ENCODE measurements at places on chromosomes 5 and 9.

DNA sequence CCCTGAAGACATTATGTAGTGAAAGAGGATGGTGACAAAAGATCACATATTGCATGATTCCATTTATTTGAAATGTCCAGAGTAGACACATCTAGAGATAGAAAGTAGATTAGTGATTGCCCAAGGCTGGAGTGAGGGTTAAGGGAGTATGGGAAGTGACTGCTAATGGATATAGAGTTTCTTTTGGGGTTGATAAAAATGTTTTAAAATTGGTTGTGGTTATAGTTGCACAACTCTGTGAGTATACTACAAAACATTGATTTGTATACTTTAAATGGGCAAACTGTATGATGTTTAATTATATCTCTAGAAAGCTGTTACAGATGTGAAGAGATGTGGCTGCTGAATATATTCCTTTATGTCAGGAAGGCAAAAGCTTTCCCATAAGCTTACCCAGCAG is 202.8 kb downstream of the CCDC171 start:
- DNase-seq: no peak

GRCh38 chr5:41193456-41194205 is 19.7 kb downstream of the C6 start:
- DNase-seq: no peak

DNA sequence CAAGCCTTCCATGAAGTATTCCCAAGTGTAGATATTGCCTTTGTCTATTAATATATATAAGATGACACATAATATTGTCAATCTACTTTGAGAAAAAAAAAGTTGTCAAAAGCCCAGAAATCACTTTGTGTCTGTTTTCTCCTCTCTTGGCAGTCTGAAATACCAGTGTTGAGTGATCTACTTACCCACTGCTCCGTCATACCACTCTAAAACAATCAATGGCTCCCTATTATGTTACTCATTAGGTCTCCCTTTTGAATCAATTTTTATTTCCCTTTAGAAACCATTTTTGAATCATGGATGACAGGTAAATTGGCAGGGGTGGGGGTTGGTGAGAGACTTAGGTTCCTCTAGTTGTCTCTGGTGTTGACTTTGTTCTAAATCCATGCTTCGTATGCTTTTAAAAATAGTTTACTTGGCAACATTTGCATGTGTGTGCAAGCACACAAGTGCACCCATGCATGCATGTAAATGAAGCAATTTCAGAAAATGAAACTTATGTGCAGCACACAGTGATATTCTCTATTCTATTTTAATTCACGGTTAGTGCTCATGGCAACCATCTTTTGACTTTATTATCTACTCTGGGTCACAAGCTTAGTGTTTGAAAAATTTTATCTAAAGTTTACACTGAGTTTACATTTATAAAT is 378.9 kb downstream of the RAB3C start:
- no peak for DNase-seq

DNA sequence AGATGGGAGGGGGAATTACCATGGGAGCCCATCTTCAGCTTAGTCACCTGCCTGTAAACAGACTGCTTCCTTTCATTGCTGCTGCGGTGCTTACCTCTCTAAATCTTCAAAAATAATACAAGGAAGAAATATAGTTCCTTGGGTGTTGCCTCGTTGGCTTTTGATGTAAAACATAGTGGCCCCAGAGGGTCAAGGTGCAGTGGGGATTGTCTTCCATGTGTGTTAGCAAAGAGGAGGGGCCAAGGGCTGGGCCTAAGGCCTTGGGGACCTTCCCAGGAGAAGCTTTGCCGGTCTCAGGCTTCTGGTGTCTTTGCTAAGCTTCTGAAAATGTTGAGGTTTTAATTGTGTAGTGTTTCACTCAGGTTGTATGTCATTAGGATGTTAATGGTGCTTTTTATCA is 90.0 kb downstream of the PDE8B start:
- DNase-seq: no peak

GRCh38 chr5:92505925-92506324 is 1075.1 kb downstream of the NR2F1-AS1 start:
- DNase-seq: no peak

GRCh38 chr5:163222982-163223381 is 214.4 kb upstream of the CCNG1 start:
- DNase-seq: no peak

DNA sequence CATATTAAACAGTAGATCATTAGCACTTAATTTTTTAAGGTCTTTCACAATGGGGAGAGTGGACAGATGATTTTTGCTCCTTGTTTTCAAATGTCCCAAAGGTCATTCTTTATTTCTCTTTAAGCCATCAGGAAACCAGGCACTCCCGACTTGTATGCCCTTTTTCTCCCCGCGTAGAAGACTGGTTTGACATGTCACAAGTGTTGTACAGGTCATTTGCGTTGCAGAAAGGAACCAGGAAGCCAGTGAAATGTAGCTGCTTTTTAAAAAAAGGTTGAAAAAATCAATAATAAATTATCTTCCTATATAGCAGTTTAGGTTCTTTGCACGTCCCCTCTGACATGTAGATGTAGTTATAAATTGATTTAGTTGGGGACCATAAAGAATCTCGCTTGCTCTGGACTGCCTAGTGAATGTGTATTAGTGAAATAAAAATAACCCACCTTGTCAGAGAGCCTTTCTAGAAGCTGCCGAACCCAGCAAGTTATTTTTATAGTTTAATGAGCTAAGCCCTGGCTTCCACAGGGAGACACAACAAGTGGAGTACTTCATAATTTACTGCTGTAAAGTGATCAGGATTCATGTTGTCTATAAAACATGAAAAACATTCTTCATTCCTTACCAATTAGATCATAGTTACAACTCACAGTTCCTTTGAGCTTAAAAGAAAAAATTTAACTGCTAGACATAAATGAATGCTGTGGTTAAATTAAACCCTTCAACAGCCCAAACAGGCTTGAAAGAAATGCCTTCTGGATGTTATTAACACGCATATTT is 404.6 kb downstream of the CSNK1G3 start:
- DNase-seq: no peak

GRCh38 chr5:1343931-1344901 is 683 bp downstream of the CLPTM1L start:
- DNase-seq: no peak

- no peak for DNase-seq
Measured at GRCh38 chr5:132849347-132849746, 16.9 kb downstream of the GDF9 start.

- DNase-seq: no peak
Measured at GRCh38 chr9:30744871-30745270, 1639.6 kb upstream of the ACO1 start.

DNA sequence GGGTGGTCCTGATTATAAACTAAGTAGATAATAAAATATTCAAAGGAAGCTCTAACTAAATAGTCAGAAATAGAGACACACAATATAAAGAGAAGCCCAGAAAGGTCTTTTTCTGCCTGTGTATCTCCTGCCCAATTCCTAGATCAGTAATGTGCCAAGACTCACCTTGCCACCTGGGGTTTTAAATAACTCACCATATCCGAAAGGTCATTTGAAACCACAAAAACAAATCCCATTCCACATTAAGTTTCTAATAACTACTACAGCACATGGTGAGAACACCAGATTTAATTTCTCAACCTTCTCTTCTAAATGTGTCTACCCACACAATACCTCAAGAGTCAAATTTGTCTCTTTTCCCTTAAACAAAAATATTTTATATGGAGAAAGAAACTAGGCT is 75.2 kb downstream of the ZNF608 start:
- DNase-seq: no peak

- DNase-seq: no peak
Measured at GRCh38 chr5:153883854-153884611, 154.7 kb downstream of the FAM114A2 start.

Data from central memory CD8-positive, alpha-beta T cell (primary cell).